ENCODE measurements at places on chromosomes 3 and 15. TPM values are rescaled to one million over a fixed set of nuclear protein-coding genes. Genes with fewer than 3 reads are reported as not detected.
A peak's percentile ranks its signal among the peaks of the same experiment; 100 is the strongest.

The TMEM108 gene
- 20.3 TPM for total RNA-seq

The ATP13A3 gene
- total RNA-seq: 194 TPM

The TAGLN3 gene
- total RNA-seq: 0.28 TPM

The TIGIT gene
- 0.53 TPM for total RNA-seq

The SRP14 gene
- 214 TPM for total RNA-seq

- DNase-seq: no peak
Observed at GRCh38 chr3:12559520-12559919, 2.6 kb downstream of the MKRN2 start.

DNA sequence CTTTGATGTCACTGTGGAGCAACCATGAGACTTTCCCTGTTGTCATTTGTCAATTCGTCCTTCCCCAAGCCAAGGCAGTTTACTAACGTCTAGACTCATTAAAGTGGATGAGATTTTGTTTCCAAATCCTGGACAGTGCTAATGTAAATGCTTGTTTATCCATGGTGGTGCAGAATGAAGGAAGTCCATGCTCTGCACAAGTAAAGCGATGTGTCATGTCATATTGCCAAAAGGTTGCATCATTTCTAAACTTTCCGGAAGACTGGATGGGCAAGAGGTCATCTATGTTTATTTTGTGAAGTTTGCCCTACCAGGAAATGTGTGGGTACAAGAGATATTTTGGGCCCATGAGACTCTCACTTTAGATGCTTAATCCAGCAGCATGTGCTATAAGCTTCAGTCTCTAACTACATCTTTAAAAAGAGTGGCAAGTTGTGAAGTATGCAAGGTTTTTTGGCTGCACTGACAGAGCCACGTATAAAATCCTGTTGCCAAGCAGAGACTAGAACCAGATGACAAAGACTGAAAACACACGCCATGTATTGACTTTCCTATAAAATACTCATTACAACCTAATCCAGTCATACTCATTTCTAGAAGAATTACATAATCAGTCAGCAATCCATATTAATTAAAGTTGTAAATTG, 72.1 kb upstream of the FNDC3B start:
- no peak for DNase-seq

GRCh38 chr3:101635954-101636798, 40.8 kb downstream of the ZBTB11 start:
- DNase-seq: peak; percentile 78

- no peak for DNase-seq
Observed at GRCh38 chr15:78942741-78943140, 2.1 kb downstream of the CTSH start.

DNA sequence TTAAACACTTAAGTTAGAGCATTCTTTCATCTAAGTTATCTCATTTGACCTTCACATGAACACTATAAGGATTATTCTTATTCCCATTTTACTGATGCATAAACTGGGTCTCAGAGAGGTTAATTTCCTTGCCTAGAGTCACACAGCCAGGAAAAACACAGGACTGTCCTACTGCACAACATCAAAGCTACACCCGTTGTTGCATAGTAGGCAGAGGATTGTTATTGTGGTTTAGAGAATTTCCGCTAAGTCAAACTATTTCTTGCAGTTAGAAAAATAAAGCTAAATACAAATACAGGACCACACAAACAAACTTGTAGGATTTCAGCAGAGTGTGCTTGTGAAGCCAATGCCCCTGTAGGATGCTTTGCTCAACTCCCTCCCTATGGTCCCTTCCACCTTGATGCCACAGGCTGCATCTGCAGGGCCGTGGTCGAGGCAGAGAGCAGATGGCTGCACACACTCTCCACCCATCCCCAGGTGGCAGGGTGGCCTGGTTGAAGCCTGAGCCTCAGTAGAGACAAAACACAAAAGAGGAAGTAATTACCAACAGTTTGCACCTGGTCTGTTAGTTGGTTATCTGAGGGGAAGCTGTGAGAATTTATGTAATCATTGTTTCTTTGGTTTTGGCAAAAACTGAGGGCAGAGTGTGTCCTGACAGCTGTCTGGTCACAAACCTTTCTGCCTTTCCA, 41.1 kb upstream of the SKOR1 start:
- DNase-seq: no peak

- no peak for DNase-seq
Observed at GRCh38 chr3:186216900-186217819, 108.3 kb upstream of the ETV5 start.

DNA sequence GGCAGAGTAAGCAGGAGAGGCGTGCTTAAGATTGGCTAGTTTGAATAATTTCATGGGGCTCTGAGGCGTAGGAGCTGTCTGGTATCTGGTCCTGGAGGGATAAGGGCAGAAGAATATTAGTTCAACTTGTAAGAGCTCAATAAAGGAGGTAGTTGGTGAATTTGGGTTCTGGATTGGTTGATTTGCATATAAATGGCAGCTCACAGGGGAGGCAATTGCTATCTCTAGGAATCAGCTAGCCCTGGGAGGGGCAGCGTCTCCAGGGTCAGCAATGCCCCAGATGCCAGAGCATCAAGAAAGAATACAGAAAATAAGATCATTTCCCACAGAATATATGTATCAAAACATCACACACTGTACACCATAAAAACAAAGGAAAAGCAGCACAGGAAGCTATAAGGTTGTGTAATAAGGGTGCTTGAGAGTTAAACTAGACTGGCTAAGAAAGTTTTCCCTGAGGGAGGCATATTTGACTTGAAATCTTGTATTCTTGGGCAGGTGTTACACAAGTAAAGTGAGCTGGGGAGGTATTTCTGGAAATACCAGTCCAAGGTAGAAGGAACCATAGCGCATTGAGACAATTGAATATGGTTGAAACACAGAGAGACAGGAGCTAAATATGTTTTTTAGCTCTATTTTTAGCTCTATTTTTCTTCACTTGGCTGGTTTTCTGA, 6.1 kb downstream of the MOBP start:
- DNase-seq: no peak

- no peak for DNase-seq
Observed at GRCh38 chr3:98582042-98582441, 11.4 kb downstream of the CPOX start.

DNA sequence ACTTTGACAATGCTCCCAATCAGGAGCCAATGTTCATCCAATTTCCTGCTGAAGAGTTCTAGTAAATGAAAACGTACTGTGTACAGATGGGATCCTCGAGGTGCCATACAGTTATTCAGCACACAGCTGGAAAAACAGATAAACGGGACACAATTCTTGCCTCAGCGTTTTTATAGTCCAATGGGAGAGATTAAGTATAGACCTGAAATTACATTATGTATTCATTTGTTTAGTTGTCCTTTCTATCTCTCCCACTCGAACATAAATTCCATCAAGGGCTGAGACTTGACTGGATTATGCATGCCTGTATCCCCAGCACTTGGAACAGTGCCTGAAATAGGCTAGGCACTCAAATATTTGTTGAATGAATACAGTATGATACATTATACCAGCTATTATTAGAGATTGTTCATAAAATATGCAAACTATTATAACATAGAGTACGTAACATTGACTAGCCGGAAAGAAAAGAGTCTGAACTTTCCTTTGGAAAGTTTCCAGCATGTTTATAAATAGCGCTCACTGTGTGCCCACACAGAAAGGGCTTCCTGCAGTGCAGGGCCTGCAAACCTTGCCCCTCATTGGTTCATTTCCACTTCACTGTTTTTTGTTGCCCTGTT, 27.4 kb upstream of the SNTN start:
- DNase-seq: no peak
